ENCODE measurements at places on chromosomes 1 and 21. TPM values are rescaled to one million over a fixed set of nuclear protein-coding genes. Genes with fewer than 3 reads are reported as not detected.
A peak's percentile ranks its signal among the peaks of the same experiment; 100 is the strongest.

DNA sequence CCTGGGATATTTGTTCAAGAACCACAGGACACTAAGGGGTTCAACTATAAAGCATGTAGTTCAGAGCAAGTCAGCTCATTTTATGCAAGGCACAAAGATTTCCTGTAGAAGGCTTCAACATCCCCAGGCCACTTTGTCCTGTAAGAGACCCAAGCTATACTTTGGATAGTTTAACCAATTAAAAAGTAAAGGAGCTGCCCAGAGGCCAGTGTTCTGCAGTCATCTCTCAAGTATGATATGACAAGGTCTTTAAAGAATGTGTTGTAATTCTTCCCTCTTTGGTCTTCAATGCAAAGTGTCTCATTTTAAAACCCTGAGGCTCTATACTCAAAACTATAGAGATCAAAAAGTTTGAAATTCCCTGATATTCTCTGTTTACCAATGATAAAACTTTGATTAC is 34.1 kb downstream of the KRTAP20-3 start:
- H3K36me3 ChIP-seq, result no peaks in the 10 kb centered on the region
- H3K27ac ChIP-seq, result no peak overlapping the region
- H3K4me1 ChIP-seq, result no peaks in the 10 kb centered on the region
- no peak for ATAC-seq
- no peak overlapping the region for H3K4me3 ChIP-seq
- H3K27me3 ChIP-seq, result no peaks in the 10 kb centered on the region

GRCh38 chr1:27496604-27497155 is 6.7 kb upstream of the WASF2 start:
- no peaks in the 10 kb centered on the region for H3K27me3 ChIP-seq
- H3K27ac ChIP-seq, result peak overlapping the region; percentile 2
- peak; percentile 59 for ATAC-seq
- H3K4me3 ChIP-seq, result peak overlapping the region; percentile 16
- peaks cover 29% of the 10 kb centered on the region for H3K4me1 ChIP-seq
- H3K36me3 ChIP-seq, result no peaks in the 10 kb centered on the region

- no peaks in the 10 kb centered on the region for H3K27me3 ChIP-seq
- no peak overlapping the region for H3K27ac ChIP-seq
- H3K4me1 ChIP-seq, result no peaks in the 10 kb centered on the region
- ATAC-seq, result no peak
- H3K36me3 ChIP-seq, result no peaks in the 10 kb centered on the region
Observed at GRCh38 chr1:19775317-19775716, 24.4 kb downstream of the TMCO4 start.

Gene TMEM35B
- 22.7 TPM for total RNA-seq

DNA sequence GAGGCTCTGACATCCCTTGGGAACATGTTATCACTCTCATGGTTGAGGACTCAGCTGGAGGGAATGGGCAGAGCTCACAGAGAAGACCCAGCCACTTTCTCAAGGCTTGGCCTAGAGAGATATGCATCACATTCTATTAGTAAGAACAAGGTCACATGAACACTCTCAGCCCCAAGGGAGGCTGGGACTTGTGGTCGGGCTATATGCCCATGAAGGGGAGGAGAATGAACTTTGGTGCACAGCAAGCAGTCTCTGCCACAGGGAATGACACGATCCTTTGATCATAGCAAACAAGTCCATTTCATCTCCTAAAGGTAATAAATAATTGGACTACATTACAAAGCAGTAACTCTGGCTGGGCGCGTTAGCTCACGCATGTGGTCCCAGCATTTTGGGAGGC is 105.7 kb downstream of the SYF2 start:
- H3K4me3 ChIP-seq, result no peak overlapping the region
- H3K27me3 ChIP-seq, result peaks cover 14% of the 10 kb centered on the region

GRCh38 chr1:178664278-178664677 is 60.8 kb upstream of the RALGPS2 start:
- H3K4me3 ChIP-seq, result no peak overlapping the region
- ATAC-seq, result no peak
- no peak overlapping the region for H3K27ac ChIP-seq
- H3K4me1 ChIP-seq, result no peaks in the 10 kb centered on the region
- no peaks in the 10 kb centered on the region for H3K36me3 ChIP-seq

Gene HECTD3
- total RNA-seq, result 48.6 TPM

DNA sequence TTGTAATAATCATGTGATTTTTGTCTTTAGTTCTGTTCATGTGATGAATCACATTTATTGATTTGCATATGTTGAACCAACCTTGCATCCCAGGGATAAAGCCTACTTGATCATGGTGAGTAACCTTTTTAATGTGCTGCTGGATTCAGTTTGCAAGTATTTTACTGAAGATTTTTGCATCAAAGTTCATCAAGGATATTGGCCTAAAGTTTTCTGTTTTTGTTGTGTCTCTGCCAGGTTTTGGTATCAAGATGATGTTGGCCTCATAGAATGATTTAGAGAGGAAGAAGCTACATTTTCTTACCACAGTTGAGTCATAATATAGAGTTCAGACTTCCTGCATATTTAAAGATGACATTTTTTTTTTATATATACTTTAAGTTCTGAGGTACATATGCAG is 455.9 kb downstream of the PLPP3 start:
- H3K4me3 ChIP-seq, result no peak overlapping the region
- H3K27me3 ChIP-seq, result no peaks in the 10 kb centered on the region
- H3K36me3 ChIP-seq, result no peaks in the 10 kb centered on the region
- no peaks in the 10 kb centered on the region for H3K4me1 ChIP-seq

Gene KIRREL1
- 50.7 TPM for total RNA-seq

All from gastroesophageal sphincter (tissue), 4 donors.